Left ventricle myocardium inferior (tissue), 1 donor: ENCODE measurements at places on chromosomes 11 and 22. TPM values are rescaled to one million over a fixed set of nuclear protein-coding genes. Genes with fewer than 3 reads are reported as not detected.

The SLC22A8 gene
- not detected for total RNA-seq

The SEZ6L gene
- total RNA-seq = 0.16 TPM

The MMP3 gene
- total RNA-seq = not detected

The SCGB1D2 gene
- total RNA-seq = 1.6 TPM

The SWAP70 gene
- 20.6 TPM for total RNA-seq

The EXPH5 gene
- total RNA-seq = 0.88 TPM

The GDPD4 gene
- not detected for total RNA-seq

The DEUP1 gene
- total RNA-seq = not detected
